ENCODE measurements at places on chromosomes 16 and 17. TPM values are rescaled to one million over a fixed set of nuclear protein-coding genes. Genes with fewer than 3 reads are reported as not detected.
A peak's percentile ranks its signal among the peaks of the same experiment; 100 is the strongest.

- no peak for DNase-seq
Measured at GRCh38 chr16:2973605-2974318, 4.6 kb downstream of the PAQR4 start.

GRCh38 chr17:74810699-74811485 lies 34.7 kb upstream of the NAT9 start:
- DNase-seq: no peak

GRCh38 chr17:45136846-45137560 lies 1.5 kb downstream of the ACBD4 start:
- DNase-seq: no peak

The CDYL2 gene
- total RNA-seq: 19.9 TPM

DNA sequence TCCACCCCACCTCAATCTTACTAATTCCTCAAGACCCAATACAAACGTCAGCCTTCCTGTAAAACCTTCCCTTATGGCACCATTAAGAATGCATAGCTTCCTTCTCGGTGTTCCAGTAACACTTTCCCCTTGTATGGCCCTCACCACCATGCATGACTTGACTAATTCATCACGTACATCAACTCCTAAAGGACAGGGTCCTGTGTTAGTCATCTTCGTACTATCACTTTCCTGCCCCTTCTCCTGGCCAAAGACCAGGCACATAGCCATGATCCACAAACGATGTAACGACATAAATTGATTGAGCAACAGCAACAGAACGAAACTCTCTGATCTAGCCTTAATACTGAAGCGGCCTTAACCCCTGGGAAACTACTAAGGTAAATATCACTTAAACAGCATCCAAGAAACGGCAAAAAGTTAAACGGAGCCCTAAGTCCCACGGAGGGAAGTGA lies 612 bp downstream of the PSMD12 start:
- peak; percentile 62 for DNase-seq

GRCh38 chr16:10172848-10173655 lies 9.2 kb downstream of the GRIN2A start:
- no peak for DNase-seq

GRCh38 chr16:87636050-87636684 lies 33.9 kb downstream of the JPH3 start:
- DNase-seq: peak; percentile 90

DNA sequence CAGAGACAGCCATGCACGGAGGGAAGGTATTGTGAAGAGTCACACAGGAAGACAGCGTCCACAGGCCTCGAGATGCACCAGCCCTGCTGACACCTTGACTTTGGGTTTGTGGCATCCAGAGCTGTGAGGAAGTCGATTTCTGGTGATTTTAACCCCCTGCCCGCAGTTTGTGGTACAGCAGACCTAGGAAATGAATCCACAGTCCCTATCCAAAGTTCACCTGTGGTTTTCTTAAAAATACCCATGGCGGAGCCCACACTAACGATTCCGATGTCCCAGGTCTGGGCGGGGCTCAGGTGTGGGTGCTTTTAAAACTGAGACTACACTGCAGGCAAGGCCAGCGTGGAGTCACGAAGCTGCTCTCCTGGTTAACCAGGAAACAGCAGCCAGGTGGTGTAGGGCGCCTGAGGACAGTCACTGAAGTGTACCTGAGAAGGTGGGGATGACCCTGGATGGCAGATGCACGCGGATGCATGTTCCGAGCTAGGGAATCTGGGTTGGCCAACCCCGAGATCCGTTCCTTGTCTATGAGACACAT lies 14.4 kb upstream of the MEAK7 start:
- peak; percentile 51 for DNase-seq

- DNase-seq: no peak
Measured at GRCh38 chr17:5580367-5580766, 3.9 kb downstream of the NLRP1 start.

The GRAP gene
- 18.3 TPM for total RNA-seq

The TP53TG3 gene
- total RNA-seq: not detected

DNA sequence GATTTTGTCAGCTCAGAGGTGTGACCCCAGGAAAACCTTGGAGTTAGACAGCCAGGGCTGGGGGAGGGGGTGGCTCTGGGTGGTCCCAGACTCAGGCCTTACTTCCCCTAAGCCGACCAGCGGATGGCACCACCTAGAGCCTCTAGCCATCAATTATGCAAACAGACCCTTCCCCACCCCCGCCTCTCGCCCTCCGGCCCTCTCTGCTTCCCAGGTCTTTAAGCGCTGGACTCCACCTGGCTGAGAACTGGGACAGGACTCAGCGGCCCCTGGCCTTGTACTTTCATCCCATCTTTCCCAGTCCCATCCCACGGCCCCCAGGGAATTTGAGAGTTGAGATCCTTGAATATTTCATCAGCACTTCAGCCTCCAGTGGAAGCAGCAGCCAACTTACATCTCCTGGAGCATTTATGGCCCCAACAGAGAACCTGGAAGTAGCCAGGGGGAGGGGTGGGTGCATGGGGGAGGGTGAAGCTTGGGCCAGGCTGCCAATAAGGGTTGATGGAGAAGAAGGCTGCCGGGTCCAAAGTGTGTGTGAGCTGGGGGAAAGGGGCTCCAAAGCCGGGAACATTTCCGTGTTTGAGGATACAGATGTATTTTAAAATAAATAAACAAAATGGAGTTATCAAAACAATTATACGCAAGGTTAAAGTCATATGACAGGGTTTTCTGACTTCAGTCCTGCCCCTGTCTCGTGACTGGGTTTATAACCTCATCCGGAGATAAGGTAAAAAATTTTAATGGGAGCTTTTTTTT lies 7.5 kb upstream of the JUP start:
- no peak for DNase-seq

The KLHL11 gene
- 38.4 TPM for total RNA-seq

DNA sequence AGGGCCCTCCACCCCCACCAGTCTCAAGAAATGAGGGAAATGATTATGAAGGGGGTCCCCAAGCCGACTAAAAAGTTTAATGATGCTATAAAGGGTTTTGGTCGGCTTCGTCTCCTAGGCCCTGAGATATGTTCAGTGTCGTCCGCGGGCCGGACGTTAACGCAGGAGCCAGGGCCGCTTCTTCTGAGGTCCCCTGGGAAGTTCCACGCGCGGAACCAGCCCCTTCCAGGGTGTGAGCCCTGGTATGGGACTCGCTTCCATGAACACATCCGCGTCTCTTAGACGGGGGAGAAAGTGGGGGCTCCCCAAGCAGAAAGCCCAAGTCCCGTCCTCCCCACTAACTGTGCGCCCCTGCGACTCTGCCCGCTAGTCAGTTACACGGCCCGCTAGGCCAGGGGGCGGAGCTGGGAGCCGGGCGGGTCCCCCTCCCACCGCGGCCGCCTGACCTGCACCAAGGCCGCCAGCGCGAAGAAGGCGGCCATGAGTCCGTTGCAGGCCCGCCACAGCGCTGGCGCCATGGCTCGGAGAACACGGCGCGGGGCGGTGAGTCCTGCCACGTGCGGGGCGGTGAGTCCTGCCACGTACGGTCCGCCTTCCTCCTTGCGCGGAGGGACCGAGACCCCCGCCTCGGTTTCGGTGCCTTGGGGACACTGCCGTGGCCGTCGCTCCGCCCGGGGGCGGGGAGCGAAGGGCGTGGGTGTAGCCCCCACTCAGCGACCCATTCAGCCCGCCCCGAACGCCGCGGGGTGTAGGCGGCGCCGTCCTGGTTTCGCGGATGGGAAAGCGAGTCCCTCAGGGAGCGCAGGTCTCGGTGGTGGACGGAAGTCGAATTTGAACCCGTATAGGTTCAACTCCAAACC lies at the start of gene TMEM220:
TMEM220 (minus strand) TSS at position 690 of the 860 bp plus-strand sequence; CDS start at position 518, 172 bp downstream.
- peak; percentile 45 for DNase-seq

The STH gene
- total RNA-seq: not detected

- DNase-seq: no peak
Measured at GRCh38 chr16:29198731-29199521, 207.6 kb downstream of the NPIPB11 start.

- DNase-seq: no peak
Measured at GRCh38 chr16:50457979-50458491, 89.2 kb upstream of the BRD7 start.

GRCh38 chr17:62761884-62762283 lies 46.2 kb downstream of the MARCHF10 start:
- no peak for DNase-seq

The OR3A3 gene
- not detected for total RNA-seq

- no peak for DNase-seq
Measured at GRCh38 chr17:28317966-28318758, 838 bp upstream of the TMEM97 start.

The MYH11 gene
- total RNA-seq: not detected

The PSMC5 gene
- 90.3 TPM for total RNA-seq

GRCh38 chr17:67139289-67139688 lies 94.9 kb downstream of the CACNG1 start:
- no peak for DNase-seq

DNA sequence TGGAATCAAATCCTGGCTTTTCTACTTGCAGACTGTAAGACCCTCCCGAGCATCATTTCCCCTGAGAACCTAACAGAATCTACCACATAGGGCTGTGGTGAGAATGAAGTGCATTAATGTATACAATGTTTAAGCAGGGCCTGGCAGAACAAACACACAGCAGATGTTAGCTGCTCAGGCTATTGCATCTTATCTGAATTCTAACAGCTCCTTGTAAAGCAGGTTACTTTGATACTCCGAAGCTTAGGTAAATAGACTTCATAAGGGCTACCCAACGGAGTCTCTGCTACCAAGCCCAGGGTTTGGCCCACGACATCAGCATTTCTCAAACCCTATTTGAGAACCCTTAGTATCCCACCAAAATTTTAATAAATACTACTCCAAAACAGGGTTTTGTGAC lies 24.4 kb upstream of the NOS2 start:
- no peak for DNase-seq

- DNase-seq: no peak
Measured at GRCh38 chr17:57379895-57380434, 123.6 kb downstream of the MSI2 start.

- DNase-seq: no peak
Measured at GRCh38 chr16:67731071-67731752, 12.1 kb upstream of the GFOD2 start.

- DNase-seq: no peak
Measured at GRCh38 chr16:27287051-27287811, 18.7 kb upstream of the NSMCE1 start.

The RANGRF gene
- 18.9 TPM for total RNA-seq

The ATP2A1 gene
- 0.24 TPM for total RNA-seq

DNA sequence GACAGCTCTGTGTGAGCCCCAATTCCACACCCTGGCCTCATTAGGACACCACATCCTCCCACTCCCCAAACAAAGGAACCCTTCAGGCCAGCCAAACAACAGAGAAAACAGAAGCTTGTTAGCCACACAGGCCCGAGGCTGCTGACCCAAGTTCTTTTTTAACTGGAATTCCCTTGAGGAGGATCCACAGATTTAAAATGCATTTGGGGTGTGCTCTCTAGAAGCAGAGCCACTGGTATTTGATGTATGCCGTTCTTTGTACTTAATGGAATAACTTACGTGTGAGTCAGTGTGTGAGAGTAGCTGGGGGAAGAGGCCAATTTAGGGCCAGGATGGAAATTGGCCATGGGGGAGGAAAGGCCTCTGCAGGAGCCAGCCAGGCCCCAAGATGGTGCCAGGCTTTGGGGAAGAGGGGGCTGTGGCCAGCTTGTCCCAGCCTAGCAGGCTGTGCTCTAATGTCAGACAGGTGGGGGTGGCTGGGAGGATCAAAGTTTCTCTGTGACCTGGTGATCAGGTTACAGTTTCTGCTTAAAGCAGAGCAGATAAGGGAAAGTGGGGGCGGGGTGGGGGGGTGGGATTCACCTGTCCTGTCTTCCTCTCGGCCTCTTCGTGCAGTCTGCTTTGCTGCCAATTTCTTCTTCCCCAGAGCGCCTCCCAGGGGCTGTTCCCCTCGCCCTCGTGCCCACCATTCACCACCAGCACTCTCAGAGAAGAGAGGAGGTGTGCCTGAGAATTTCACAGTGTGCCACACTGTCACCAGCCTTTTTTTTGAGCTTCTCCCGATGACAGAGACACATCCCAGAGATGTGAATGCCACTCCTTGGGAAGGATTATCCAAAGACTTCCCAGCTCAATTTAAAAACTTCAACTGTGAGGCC lies 50.8 kb downstream of the TOM1L2 start:
- no peak for DNase-seq

All from CD8-positive, alpha-beta T cell (primary cell).